ENCODE measurements at places on chromosomes 13 and 19. TPM values are rescaled to one million over a fixed set of nuclear protein-coding genes. Genes with fewer than 3 reads are reported as not detected.

F10 gene
- total RNA-seq, result 15.7 TPM

ZNF571 gene
- total RNA-seq, result 4.2 TPM

URI1 gene
- total RNA-seq, result 67.1 TPM

SPRY2 gene
- total RNA-seq, result 27.5 TPM

CYP4F12 gene
- not detected for total RNA-seq

SCGB2B2 gene
- 0.05 TPM for total RNA-seq

ZNF324B gene
- total RNA-seq, result 10.3 TPM

PPP1R13L gene
- 6.8 TPM for total RNA-seq
